ENCODE measurements at places on chromosomes 4 and X.

GRCh38 chrX:151042842-151043241, 59.7 kb downstream of the HMGB3 start:
- no peak for DNase-seq
- H3K4me3 ChIP-seq, result no peak overlapping the region
- H3K27me3 ChIP-seq, result no peaks in the 10 kb centered on the region
- no peaks in the 10 kb centered on the region for H3K4me1 ChIP-seq

GRCh38 chr4:153204247-153204671, at the start of gene TRIM2:
TRIM2 (plus strand) TSS chr4:153204443; CDS start chr4:153204531, 88 bp downstream.
- DNase-seq, result no peak
- H3K4me1 ChIP-seq, result peaks cover 6% of the 10 kb centered on the region
- H3K27me3 ChIP-seq, result no peaks in the 10 kb centered on the region
- H3K27ac ChIP-seq, result no peak within 1 kb of the TSS
- no peak within 1 kb of the TSS for H3K4me3 ChIP-seq

GRCh38 chr4:18463987-18464559, 442.5 kb upstream of the LCORL start:
- no peaks in the 10 kb centered on the region for H3K4me1 ChIP-seq
- no peak overlapping the region for H3K4me3 ChIP-seq
- no peak overlapping the region for H3K27ac ChIP-seq
- H3K36me3 ChIP-seq, result no peaks in the 10 kb centered on the region

DNA sequence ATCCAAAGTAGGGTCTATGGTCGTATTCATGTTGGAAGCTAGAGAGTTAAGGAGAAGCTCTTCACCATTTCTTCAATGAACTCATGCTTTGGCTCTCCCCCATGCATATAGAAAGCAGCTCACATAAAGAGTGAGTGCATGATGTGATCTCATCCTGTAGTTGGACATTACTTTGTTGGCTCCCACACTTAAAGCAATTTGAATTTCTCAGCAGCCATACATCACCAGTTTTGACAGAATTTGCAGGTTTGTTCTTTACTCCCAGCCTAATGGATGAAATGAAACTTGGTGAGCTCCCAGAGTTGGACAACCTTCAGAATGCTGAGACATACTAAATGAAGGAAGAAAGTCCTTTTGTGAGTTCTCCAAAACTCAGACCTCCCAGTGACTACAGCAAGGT, 613.5 kb downstream of the IQCM start:
- DNase-seq, result no peak
- no peaks in the 10 kb centered on the region for H3K36me3 ChIP-seq
- no peaks in the 10 kb centered on the region for H3K27me3 ChIP-seq
- H3K27ac ChIP-seq, result no peak overlapping the region
- peaks cover 14% of the 10 kb centered on the region for H3K4me1 ChIP-seq

GRCh38 chr4:47926667-47927258, 12.4 kb upstream of the NFXL1 start:
- peak; percentile 47 for DNase-seq
- peaks cover 11% of the 10 kb centered on the region for H3K27me3 ChIP-seq
- peak overlapping the region; percentile 28 for H3K4me3 ChIP-seq
- no peak overlapping the region for H3K27ac ChIP-seq
- H3K4me1 ChIP-seq, result peaks cover 22% of the 10 kb centered on the region

GRCh38 chrX:17737710-17737985, 355 bp downstream of the SCML1 start:
- no peaks in the 10 kb centered on the region for H3K27me3 ChIP-seq
- peak overlapping the region; percentile 98 for H3K4me3 ChIP-seq
- peaks cover 18% of the 10 kb centered on the region for H3K4me1 ChIP-seq

DNA sequence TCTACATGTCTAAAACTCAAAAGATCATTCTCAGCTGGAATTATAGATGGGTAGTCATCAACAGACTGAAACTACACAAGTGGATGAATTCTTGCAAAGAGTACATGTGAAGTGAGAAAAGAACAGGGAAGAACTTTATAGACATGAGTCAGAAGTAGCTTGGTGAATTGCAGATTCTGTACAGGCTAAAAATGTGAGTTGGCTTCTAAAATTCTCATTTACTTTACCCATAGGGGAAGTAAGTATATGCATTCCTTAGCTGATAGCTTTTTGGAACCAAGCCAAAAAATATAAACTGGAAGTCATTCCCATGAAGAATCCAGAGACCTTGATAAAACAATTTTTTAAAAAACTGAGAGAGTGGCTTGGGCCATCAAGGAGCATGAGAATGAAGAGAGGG, 584.2 kb upstream of the FTHL17 start:
- peaks cover 20% of the 10 kb centered on the region for H3K4me1 ChIP-seq
- no peak overlapping the region for H3K4me3 ChIP-seq
- peak; percentile 34 for DNase-seq
- H3K27me3 ChIP-seq, result no peaks in the 10 kb centered on the region

GRCh38 chrX:97704474-97704873, 820.8 kb downstream of the RPA4 start:
- DNase-seq, result no peak
- no peak overlapping the region for H3K27ac ChIP-seq

DNA sequence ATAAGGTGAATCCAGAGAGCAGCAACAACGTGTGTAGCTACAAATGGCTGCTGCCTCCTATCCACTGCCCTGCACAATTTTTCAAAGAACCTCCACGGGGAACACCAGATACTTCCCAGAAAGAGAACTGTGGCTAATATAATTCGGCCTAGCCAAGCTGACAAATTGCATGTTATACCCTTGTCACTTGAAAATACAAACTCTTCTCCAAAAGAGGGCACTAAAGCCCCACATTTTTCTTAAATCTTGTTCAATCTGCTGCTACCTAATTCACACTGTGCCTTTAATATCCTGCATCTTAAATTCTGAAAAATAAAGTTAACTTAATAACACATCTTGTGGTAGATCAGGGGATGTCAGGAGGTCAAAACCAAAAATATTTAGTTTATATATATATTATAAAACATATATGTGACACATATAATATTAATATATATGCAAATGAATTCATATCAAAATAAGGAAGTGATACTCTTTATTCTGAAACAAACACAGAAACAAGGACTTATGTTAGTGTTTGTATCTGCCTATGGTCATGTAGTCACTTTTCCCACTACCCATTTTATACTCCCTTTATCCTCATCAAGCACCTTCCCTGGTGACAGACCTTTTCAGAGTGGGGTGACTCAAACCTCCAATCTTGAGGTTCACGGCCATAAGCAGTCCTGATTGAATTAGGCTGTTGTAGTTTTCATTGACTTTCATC, 24.1 kb downstream of the CT45A1 start:
- no peak for DNase-seq
- H3K4me3 ChIP-seq, result no peak overlapping the region
- H3K36me3 ChIP-seq, result no peaks in the 10 kb centered on the region
- H3K27me3 ChIP-seq, result peaks cover 3% of the 10 kb centered on the region
- no peaks in the 10 kb centered on the region for H3K4me1 ChIP-seq

DNA sequence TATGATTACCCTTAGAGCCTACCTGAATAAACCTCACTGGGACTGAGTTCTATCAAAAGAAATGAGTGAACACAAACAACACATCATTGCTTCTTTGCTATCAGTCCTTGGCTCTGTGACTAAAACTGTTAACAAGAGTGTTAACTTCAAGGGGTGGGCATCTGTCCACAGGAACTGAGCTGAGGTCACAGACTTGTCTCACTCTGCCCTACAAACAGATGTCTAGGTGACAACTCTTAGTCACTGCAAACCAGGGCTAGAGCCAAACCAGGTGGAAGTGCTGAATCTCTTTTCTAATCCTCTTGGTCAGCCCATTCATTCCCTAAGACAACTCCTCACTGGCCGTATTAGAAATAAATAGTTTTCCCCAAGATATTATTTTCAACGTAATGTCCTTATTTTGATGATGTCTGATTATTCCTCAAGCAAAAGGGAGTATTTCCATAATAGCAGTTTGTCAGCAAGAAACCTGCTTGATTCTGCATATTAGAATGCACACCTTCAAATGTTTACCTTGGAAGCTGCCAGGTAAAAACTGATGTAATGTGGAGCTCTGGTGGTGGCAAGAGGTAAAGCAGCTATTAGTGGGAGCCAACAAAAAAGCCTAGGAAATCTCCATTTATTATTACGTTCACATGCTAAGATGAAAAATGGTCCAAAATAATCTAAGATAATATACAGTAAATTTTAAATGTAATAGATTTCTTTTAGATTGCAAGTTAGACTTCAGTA, 4.0 kb downstream of the COL25A1 start:
- H3K4me1 ChIP-seq, result peaks cover 5% of the 10 kb centered on the region
- H3K4me3 ChIP-seq, result no peak overlapping the region
- peaks cover 12% of the 10 kb centered on the region for H3K27me3 ChIP-seq
- no peak overlapping the region for H3K27ac ChIP-seq

DNA sequence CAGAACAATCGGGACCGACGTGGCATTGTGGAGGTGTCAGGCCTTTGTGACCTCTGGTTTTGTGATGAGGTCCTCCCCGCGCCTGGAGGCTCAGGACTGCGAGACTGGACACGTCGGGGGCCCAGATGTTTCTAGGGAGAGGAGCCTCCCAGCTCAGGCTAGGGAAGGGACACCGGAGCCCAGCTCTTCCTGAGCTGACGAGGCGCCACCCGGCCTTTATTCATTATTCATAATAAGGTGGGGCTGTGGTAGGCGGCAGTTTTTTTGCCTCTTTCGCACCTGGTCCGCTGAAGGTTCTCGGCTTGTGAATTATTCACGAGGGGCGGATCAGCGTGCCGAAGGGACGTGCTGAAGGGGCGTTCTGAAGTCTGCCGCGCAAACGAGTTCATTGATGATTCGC, 2.3 kb upstream of the UBA1 start:
- no peak for DNase-seq
- H3K4me3 ChIP-seq, result peak overlapping the region; percentile 93
- peak overlapping the region; percentile 75 for H3K27ac ChIP-seq
- peaks cover 16% of the 10 kb centered on the region for H3K36me3 ChIP-seq
- H3K4me1 ChIP-seq, result peaks cover 23% of the 10 kb centered on the region
- H3K27me3 ChIP-seq, result peaks cover 1% of the 10 kb centered on the region

DNA sequence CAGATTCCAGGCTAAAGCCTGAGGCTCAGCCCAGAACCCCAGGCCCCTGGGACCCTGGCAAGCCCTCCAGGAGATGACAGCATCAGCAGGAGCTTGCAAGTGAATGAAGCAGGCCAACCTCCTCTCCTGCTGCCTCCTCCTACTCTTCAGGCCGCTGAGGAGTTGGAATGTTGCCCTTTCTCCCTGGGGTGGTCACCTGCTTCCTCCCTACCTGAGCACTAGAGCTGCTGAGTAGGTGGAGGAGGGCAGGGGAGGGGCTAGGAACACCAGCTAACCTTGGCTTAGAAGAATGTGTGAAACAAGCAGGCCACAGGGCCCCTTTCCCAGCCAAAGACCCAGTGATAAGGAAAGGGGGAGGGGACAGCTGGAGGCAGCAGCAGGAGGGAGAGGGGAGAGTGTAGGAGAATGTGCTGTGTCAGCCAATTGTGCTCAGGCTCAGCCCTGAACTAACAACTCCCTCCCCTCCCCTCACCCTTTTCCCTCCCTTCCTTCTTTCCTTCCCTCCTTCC, 58.0 kb downstream of the PJA1 start:
- H3K36me3 ChIP-seq, result no peaks in the 10 kb centered on the region
- H3K4me3 ChIP-seq, result no peak overlapping the region

All from HFFc6 (cell line).